ENCODE measurements at places on chromosomes 5 and 9.

GRCh38 chr5:116475338-116475737 is 99.3 kb downstream of the SEMA6A start:
- DNase-seq: no peak

GRCh38 chr5:172303162-172303561 is 19.6 kb upstream of the UBTD2 start:
- DNase-seq: peak; percentile 45

GRCh38 chr5:74889523-74890105 is 23.4 kb upstream of the FAM169A start:
- no peak for DNase-seq

GRCh38 chr5:102853680-102854079 is 98.6 kb downstream of the PAM start:
- no peak for DNase-seq

DNA sequence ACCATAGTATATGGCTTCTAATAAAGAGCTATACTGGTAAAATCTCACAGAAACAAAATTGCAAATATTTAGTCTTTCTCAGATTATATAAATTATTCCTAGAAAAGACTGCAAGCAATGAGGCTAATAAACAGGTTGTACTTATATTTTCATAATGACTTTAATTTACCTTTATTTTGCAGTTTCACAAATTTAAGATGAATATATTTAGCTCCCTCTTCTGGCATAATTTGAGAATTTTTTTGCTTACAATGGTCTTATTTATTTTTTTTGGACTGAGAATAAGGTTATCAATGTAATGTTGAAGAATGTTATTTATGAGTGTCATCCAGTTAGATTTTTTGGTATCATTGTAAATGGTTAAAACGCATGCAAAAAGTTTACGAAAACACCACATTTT is 56.7 kb downstream of the PIK3R1 start:
- no peak for DNase-seq

DNA sequence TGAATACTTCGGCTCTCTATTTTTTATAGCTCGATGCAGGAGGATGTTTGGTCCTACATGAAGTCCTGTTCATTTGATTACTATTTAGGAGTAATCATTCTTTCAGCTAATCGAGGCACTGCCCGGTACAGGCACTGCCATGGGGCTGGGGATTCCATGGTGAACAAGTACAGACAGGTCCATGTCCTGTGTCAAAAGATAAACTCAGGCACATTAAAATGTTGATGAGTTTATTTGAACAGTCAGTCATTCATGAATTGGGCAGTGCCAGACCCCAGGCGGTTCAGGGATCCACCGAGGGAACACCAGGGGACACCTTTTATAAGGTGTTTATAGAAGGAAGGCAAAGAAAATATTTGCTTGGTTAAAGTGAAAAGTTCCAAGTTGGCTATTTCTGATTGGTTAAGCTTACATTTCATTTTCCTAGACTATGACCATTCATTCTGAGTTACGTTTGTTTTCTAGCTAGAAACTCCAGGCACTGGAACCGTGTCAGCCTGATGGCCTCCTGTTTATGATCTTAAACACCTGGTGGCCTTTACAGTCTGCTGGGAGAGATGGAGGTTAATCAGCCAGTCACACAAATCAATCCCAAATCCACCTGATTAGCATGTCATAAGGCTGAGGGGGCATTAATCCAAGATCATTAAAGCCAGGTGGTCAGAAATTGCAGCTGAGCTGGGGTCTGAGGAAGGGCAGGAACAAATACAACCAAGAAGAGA is 47.0 kb upstream of the TDRD7 start:
- no peak for DNase-seq

GRCh38 chr9:91655215-91655614 is 231.6 kb upstream of the NFIL3 start:
- DNase-seq: no peak

DNA sequence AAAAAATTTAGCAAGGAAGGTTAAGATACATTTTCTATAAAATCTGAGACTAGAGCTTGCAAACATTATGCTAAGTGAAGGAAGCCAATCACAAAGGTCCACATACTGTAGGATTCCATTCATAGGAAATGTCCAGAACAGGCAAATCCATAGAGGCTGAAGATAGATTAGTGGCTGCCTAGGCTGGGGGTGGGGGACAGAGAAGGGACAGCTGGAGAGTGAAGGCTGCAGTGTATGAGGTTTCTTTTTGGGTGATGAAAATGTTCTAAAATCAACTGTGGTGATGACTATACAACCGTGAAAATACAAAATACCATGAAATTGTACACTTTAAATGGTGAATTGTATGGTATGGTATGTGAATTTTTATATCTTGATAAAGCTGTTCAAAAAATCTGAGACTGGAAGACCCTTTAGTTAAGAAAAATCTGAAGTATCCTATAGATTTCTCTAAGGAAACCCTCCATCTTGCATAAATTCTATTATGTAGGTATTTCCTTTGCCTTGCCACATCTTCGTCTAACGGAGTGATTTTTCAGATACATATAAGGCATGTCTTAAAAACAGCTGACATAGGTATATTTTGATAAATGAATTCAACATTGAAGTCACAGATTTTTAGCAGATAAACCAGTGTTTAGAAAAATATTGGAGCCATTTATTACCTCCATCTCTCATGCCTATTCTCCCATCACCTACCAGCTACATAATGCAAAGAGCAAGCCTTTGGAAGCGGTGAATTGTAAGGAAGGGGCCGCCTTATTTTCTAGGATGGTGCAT is 121.1 kb downstream of the LMNB1 start:
- no peak for DNase-seq

GRCh38 chr5:120043431-120043830 is 414.1 kb downstream of the FAM170A start:
- no peak for DNase-seq

DNA sequence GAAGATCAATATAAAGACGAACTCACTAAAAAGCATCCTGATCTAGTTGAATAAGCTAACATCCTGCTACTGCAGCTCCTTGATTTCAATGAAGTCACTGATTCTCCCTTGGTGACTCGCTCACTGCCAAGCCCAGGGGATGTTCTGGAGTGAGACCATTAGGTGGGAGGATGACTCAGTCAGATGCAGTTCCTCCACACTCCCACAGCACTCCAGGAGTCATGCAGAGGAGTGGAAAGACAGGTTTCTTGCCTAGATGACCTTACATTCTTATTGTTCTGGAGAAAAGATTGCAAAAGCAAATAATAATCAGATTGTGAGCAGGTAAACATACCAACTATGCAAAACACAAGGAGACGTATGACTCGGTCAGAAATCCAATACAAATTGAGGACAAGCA is 15.3 kb downstream of the GCNT4 start:
- no peak for DNase-seq

- DNase-seq: peak; percentile 90
These were observed at the start of gene CDH18 for GRCh38 chr5:19987612-19988361. CDH18 (minus strand) TSS chr5:19988200; CDS start chr5:19838986, 149,214 bp downstream.

DNA sequence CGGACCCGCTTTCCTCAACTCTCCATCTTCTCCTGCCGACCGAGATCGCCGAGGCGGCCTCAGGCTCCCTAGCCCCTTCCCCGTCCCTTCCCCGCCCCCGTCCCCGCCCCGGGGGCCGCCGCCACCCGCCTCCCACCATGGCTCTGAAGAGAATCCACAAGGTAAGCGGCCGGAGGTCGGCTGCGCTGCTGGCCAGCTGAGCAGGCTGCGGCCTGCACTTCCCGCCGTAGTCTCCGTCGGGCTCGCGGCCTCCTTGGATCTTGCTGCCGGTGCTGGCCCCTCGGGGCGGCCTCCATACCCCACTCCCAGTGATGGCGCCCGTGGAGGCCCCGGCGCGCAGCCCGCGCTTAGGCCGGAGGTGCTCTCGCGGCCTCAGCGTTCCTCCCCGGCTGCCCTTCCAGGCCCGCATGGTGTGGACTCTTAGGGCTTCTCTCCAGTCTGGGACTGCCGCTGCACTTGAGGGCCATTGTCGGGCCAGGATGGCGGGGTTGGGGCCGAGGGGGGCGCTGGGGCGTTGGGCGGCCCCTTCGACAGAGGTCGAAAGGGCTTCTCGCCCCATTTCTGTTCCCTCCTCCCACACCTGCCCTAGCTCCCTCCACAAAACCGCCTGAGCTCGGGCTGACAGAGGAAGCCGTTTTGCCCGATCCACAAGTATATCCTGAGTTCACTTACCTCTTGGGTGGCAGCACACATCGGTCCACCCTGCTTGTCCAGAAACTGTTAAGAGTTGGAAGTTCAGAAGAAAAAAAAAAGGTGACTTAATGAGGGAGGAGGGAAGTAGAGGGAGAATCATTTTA is 714 bp downstream of the UBE2D2 start:
- no peak for DNase-seq

DNA sequence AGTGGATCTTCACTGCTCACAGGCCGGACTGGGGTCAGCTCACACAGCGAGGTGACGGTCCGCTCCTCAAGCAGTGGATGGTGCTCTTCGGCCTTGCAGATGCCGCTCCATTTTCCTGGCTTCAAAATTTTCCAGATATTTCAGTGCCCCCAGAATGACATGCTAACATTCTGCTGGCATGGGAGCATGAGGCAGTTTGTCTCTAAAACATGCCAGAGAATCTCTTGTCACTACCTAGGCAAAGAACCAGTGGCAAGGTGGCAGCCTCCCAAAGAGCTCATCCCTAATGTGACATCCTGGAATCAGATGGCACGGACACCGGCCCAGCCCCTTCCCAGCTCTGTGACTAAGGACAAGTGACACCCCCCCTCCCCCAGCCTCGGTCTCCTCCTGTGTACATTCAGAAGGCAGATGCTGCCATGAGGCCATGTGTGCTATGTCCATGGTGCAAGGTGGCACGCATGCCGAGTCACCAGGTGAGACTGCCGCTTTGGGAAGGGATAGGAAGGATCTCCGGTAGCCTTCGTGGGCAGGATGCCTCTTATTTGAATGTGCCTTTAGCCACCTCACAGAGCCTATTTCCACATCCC is 2.7 kb downstream of the S1PR3 start:
- no peak for DNase-seq

GRCh38 chr9:137816531-137817235 is 60.9 kb upstream of the CACNA1B start:
- DNase-seq: no peak

DNA sequence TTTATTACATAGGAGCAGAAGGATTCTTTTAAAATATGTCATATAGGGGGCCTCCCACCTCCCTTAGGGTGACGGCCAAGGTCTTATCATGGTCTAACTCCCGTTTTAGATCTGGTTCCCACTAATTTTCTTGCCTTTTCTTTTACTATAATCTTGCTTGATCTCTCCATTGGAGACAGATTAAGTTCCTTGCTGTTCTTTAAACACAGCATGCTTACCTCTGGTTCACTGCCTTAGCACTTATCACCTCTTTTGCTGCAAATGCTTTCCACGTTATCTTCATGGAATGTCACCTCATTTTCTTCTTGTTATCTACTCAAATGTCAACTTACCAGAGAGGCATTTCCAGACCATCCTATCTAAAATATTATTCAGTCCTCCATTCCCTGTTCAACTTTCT is 1047.6 kb downstream of the TLE4 start:
- DNase-seq: no peak

DNA sequence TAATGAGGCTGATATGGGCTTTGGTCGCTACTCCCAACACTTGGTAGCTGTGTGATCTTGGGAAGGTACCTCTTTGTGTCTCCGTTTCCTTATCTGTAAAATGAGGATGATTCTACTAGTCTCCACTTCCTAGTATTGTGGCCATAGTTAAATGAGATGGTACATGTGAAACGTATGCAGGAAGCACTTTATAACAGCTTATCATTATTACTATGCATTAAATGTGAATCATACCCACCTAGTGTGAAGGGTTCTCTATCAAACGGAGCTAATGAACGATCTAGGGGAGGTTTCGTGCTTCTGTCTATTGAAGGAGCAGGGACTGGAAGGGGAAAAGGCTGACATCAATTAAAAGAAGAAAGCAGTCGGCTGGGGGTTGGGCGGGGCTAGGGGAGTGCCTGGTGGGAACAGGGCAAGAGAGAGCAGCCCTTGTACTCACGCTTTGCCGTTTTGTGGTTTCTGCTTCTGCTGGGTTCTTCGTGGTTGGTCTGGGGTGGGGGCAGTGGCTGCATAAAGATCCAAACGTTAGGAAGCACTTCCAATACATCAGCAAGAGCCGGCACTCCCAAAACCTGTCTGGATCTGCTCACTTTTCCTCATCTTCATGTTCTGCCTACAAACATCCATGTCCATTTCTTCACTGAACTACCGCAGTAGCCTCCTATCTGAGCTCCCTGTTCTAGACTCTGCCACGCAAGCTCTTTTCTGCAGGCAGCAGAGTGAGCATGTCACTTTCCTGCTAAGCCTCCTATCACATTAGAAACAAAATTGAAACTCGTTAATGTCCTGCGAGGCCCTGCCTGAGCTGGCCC is 30.8 kb downstream of the LCP2 start:
- no peak for DNase-seq
